T-helper 1 cell (primary cell): ENCODE measurements at places on chromosomes 3 and 15.

DNA sequence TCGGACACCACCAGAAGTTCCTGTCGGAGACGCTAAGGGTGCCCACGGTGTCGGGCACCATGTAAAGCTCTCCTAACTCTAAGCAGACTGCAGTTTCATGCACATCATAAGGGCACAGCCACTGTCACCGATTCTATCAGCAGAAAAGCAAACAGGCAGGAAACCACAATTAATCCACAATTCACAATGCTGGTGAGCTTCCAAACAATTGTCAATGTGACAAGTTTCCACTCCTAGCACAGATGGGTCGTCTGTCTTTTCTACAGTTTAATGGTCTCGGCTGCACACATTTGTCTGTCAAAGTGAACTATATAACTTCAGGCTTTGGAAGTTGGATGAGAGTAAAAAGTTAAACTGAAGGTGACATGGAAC lies 8.8 kb upstream of the OCA2 start:
- no peak for DNase-seq

- DNase-seq: no peak
Measured at GRCh38 chr3:147240581-147240980, 165.8 kb downstream of the ZIC4 start.

DNA sequence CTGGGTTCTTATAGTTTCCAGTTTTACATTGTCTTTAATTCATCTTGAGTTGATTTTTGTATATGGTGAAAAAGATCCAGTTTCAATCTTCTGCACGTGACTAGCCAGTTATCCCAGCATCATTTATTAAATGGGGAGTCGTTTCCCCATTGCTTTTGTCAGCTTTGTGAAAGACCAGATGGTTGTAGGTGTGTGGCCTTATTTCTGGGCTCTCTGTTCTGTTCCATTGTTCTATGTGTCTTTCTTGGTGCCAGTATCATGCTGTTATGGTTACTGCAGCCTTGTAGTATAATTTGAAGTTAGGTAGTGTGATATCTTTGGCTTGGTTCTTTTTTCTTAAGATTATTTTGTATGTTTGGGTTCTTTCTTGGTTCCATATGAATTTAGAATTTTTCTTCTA lies 432.2 kb downstream of the UNC13C start:
- no peak for DNase-seq

DNA sequence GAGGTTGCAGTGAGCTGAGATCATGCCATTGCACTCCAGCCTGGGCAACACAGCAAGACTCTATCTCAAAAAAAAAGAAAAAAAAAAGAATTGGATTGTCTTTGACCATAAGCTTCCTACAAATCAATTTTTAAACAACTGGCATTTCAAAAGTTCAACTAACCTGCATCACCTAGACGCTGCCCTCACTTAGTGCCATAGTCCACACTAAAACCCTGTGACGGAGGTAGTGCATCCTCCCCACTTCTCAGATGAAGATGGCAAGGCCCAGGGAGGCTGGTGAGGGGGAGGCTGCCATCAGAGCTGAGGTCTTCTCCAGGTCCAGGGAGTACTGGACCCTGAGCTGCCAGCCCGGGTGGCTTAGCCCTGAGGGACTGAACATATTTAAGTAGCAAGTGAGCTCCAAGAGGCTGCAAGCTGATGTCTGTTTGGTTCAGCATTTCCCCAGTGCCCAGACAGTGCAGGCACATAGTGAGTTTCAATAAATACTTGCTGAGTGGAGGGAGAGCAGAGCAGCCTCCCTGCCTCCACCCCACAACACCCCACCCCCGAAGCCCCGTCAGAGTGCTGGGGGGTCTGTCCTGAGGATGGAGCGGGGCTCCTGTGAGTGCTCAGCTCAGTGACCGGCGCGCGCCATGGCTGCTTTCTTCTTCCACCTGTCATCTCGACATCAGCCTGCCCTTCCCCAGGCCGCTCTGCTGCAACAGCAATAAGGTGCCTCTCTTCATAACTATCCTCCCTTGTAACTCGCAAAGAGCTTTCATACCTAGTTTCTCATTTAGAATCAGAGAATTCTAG lies 52.8 kb downstream of the MGLL start:
- no peak for DNase-seq

- peak; percentile 18 for DNase-seq
Measured at GRCh38 chr3:187616307-187616972, 53.8 kb downstream of the SST start.

GRCh38 chr3:41126961-41127360 lies 72.3 kb upstream of the CTNNB1 start:
- DNase-seq: no peak

- no peak for DNase-seq
Measured at GRCh38 chr15:98070137-98070536, 109.6 kb downstream of the ARRDC4 start.
